Left kidney (tissue), 8 donors: ENCODE measurements at places on chromosomes 6 and 20.
A peak's percentile ranks its signal among the peaks of the same experiment; 100 is the strongest.

GRCh38 chr20:58392286-58392685 lies 3.3 kb downstream of the VAPB start:
- DNase-seq, result no peak

GRCh38 chr6:24323632-24324337 lies 34.1 kb downstream of the DCDC2 start:
- peak; percentile 65 for DNase-seq

DNA sequence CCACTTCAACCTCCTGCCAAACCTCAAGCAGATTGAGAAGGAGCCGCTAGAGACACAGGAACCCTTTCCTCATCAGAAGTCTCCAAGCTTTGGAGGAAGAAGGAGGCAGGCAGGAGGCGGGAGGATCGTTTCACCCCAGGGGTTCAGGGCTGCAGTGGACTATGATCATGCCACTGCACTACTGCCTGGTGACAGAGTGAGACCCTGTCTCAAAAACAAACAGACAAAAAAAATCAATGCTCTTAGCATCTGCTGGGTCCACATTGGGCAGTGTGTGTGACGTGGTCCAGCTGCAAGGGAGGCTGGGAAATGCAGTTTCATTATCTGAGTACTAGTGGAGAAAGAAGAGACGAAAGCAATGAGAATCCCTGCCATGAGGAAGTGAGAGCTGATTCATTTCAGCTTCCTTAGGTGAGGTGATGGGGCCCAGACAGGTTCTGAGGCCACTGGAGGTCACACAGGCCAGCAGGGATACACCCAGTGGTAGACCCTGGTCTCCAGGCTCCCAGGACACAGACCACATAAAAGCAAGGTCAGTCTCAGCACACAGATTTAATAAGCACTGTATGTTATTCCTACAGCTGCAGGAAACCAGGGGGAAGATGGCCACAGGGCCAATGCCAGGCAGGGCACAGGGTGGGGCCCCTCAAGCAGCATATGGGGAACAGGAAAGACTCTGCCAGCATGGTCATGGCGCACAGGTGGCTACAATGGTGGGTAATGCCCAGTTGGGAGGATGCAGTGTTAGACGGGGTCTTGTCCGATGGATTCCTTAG lies 4.3 kb downstream of the GFRA4 start:
- no peak for DNase-seq

- DNase-seq, result no peak
These were observed 5.6 kb upstream of the TREML4 start for GRCh38 chr6:41222513-41222912.

DNA sequence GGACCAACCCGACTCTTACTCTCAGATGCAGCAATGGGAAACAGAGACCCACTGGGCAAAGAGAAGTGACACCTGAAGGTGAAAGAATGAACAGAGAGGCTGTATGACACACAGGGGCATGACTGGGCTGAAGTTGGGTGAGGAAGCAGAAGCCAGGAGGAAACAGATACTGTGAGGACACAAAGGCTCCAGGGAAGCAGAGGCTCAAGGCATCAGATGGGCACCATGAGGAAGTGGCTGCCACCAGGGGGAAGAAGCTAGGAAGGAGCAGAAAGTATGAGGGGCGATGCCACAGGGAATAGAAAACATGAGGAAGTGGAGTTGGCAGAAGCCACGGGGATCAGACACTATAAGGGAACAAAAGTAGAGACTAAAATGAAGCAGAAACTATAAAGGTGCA lies 30.9 kb upstream of the OCSTAMP start:
- no peak for DNase-seq

- no peak for DNase-seq
These were observed 84.7 kb upstream of the ELOVL5 start for GRCh38 chr6:53433261-53433950.

DNA sequence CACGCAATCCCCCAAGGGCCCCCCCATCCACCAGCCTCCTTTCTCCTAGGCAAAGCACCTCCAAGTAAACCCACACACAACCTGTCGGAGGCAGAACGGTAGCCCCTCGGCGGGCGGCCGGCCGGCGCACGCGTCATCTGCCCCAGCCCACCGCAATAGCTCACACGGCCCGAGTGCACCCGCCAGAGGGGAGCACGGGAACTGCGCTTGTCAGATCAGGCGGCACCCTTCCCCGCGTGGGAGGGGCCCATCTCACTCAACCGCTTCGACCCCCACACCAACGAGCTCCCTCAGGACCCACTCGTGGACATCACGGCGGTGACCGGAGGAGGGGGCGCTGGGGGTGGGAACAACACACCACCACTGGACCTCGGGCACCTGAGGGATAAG lies 767.9 kb upstream of the DEFB115 start:
- DNase-seq, result no peak

- DNase-seq, result no peak
These were observed 79.7 kb downstream of the MMS22L start for GRCh38 chr6:97203343-97203742.

DNA sequence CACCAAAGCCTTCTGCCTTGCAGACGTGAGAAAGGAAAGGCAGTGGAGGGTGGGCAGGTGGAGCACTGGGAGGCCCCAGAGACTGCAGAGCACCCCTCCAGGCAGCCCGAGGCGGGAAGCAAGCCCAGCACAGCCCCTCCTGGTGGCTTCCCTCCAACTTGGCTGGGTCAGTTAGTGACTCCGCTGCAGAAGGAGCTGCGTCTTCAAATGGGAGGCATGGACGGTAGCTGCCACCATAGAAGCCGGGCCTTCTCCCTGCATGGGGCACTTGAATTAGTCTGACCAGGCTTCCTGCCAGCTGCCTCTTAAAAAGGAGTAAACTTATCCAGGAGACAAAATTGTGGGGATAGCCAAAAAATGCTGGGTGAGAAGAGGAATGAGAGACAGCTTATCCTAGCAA lies 88.0 kb upstream of the RPS6KA2 start:
- no peak for DNase-seq

GRCh38 chr6:157710604-157711003 lies 112.4 kb upstream of the SNX9 start:
- no peak for DNase-seq

- DNase-seq, result no peak
These were observed 1.6 kb downstream of the ADGRB3 start for GRCh38 chr6:68636666-68637065.

GRCh38 chr6:34142061-34142998 lies 3.6 kb downstream of the GRM4 start:
- DNase-seq, result no peak
